Lung microvascular endothelial cell (primary cell): ENCODE measurements at places on chromosomes 2 and 18. TPM values are rescaled to one million over a fixed set of nuclear protein-coding genes. Genes with fewer than 3 reads are reported as not detected.

LYPD6B gene
- not detected in 2 replicates for total RNA-seq

C2orf69 gene
- 6.3 TPM in 2 replicates for total RNA-seq

DNA sequence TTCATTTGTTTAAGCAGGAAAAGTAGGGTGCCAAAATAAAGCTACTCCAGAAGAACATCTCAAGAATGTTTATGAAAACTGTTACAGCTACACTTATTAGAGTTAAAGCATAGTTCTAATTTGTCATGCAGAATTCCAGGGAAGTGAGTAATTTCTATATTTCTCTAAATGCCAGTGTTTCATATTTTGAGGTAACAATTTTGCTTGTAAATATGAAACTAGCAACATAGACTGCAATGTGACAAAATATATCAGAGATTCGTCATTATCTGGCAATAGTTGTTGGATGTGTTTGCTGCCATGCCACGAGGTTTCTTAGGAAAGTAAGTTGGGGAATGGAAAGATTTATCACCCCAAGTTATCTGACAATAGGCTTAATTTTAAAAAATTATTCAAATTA lies 424.1 kb upstream of the ZEB2 start:
- peak; percentile 27 for DNase-seq

DNA sequence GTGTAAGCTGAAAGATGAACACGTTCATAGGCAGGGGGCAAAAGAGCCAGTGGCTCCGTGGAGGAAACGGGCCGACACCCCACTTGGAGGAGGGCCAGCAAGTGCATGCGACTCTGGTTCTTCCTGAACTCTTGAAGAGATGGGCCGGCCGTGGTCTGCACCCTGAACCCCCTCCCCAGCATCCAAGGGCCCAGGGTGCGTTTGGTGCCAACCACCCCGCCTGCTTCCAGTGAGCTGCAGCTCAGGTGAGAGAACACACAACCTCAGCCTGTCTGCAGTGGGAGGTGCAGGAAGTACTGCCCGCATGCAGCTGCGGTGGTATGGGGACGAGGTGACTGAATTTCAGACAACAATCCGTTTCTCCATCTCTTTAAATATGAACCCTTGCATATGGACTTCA lies 58.9 kb downstream of the ADNP2 start:
- no peak for DNase-seq

DNA sequence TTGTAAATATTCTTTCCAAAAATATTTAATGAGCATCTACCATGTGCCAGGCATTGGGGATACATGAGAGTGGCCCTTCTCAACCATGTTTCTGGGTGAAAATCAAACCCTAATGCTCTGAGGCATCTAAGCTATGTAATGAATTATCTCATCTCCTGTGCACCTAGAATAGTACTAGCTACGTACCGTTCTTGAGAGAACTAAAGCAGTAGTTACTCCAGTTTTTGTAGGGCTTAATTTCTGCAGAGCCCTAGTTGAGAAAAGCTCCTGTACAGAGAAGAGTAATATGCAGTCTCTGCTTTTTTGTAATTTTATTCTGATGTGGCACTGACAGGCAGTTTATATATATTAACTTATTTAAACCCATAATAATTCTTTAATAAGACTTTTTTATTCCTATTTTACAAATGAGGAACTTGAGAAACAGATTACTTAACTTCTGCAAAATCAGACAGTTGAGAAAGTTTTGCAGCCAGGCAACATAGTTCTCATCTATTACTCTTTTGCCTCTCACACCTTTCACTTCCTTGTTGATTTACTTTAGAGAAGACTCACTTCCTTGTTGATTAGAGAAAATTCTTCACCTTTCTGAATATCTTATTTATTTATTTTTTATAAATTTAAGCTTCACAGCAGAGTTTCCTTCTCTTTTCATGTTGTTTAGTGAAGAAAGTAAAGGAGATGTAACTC lies 3.1 kb downstream of the SPOPL start:
- DNase-seq = no peak

GRCh38 chr2:40668425-40668824 lies 216.5 kb upstream of the SLC8A1 start:
- no peak for DNase-seq

SCYGR4 gene
- total RNA-seq = not detected in 2 replicates
